Islet precursor cell (in vitro differentiated cells): ENCODE measurements at places on chromosomes 12 and 14.

GRCh38 chr12:22743700-22744099, 118.7 kb downstream of the ETNK1 start:
- no peak for DNase-seq

DNA sequence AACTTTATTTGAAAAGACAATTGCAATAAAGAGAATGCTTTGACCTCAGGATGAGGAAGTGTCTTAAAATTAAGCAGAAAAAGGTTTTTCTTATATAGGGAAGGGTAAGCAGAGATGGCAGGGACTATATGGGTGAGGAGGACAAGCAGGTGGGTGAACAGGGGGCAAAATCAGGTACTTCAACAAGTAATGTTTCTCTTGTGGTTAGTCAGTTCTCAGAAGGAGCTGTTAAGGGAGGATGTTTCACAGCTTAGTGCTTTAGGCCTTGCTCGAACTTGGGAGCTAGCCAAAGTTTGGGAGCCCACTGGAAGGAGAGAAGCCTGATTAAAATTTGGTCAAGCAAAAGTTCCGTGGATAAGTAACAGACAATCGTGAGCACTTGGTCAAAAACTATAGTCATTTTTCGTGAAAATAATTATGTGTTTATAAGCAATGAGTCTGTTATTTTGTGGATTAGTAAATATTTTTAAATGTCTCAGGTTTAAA, 364.2 kb upstream of the TMPO start:
- no peak for DNase-seq

- no peak for DNase-seq
Measured at GRCh38 chr14:76926521-76927251, 100.5 kb downstream of the LRRC74A start.

DNA sequence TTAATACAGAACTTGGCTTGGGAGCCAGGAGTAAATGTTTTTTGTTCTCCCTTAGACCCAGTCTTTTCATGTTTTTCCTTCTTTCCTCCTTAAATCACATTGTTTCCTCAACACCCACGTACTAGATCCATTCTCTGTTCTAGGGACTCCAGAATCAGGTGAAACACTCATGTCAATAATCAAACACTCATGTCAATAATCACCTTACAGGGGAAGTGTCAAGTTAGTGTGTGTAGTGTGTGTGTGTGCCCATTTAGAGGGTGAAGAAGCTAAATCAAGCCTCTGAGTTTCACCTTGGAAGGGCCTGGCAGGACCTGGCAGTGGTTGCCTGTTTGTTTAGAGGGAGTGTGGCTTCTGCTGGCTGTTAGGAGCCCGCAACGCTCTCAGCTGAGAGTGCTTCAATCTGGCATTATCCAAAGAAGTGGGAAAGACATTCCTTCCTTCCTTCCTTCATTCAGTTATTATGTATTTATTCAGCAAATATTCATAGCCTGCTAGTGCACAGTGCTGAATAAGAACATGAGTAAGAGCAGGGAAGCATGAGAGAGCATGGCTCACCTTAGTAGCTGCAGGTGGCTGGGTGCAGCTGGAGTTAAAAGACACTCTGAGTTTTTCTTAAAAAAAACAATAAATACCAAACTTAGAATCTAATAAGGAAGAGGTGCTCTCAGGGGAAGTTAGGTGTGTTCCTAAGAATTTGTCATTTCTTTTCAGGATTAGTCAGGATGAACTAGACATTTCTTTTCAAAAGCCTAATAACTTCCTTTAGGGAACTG, 17.6 kb upstream of the EID3 start:
- peak; percentile 60 for DNase-seq
